Frontal cortex (tissue), 4 donors: ENCODE measurements at places on chromosomes 11 and 22.

DNA sequence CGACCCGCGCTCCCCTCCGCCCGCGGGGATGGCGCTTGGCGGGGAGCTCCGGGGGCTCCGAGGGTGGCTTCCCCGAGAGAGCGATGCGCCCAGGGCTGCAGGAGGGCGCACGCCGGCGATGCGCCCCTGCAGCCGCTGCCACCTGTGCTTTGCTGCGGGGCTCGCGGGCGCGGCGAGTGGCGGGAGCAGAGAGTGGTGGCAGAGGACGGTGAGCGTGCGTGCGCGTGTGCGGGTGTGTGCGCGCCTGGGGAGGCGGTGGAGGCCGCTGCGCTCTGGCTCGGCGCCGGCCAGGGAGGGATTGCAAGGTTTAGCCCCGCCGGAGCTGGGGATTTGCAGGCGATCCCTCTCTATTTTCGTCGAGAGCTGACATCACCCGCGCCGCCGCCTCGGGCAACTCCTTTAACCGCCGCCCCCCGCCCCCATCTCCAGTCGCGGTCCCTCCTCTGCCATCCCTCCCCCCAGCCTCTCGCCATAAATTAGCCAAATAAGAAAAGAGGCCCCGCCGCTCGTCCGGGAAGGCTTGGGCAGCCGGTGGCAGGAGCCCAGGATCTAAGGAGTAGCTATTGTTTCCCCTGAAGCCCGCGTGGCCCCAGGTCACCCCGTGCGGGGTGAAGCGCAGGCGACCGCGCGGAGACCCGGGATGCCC, at the start of gene SLC1A2:
Gene SLC1A2 (minus strand): TSS at position 375 of the 646 bp plus-strand sequence. CDS start 592 bp downstream, outside the sequence.
- peak; percentile 51 for DNase-seq

DNA sequence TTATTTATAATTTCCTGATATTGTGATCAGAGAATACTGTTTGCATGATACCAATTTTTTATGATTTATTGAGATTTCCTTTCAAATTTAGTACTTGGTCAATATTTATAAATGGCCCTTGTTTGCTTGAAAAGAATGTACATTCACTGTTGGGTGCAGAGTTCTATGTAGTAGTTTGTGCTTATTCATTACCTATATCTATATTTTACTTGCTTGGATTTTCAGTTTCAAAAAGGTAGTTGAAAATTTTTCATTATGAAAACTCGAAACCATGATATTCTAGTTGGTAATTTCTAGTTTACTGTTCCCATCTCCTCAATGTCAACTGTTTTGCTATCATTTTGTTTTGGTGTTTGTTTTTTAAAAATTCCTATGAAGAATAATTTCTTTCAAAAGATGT, 155.7 kb downstream of the AASDHPPT start:
- DNase-seq: no peak

DNA sequence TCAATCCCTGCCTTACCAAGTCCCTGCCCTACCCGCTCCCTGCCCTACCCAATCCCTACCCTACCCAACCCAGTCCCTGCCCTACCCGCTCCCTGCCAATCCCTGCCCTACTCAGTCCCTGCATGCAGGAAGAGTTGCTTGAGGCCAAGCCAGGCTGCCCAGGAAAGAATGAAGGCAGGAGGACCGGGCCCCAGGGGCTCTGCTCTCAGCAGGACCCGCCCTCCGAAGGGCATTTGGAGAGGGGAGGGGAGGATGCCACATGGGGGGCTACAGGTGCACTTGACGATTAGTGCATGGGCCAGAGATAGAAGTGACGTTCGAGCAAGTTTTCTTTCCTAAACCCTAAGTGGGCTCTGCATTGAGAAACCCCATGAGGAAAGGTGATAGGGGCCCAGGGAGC, 581.2 kb downstream of the TBC1D22A start:
- no peak for DNase-seq

GRCh38 chr11:95714843-95715776, 74.5 kb downstream of the FAM76B start:
- DNase-seq: no peak
